Kidney (tissue), 22 donors: ENCODE measurements at places on chromosomes 2 and 18.
A peak's percentile ranks its signal among the peaks of the same experiment; 100 is the strongest.

DNA sequence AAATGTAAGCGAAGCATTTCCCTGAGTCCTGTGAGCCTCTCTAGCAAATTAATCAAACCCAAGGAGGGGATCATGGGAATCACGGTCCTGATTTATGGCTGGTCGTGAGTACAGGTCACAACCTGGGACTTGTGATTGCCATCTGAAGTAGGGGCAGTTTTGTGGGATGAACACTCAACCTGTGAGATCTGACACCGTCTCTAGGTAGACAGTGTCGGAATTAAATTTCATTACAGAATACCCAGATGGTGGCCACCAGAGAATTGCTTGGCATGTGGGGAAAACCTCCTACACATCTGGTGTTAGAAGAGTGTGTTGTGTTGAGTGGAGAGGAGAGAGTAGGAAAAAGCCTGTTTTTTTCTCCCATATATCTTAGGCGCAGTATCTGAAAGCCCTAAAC is 12.5 kb downstream of the CAPN14 start:
- no peak for DNase-seq

- DNase-seq, result peak; percentile 47
Measured at GRCh38 chr2:232432598-232433184, 23.3 kb upstream of the ALPI start.

DNA sequence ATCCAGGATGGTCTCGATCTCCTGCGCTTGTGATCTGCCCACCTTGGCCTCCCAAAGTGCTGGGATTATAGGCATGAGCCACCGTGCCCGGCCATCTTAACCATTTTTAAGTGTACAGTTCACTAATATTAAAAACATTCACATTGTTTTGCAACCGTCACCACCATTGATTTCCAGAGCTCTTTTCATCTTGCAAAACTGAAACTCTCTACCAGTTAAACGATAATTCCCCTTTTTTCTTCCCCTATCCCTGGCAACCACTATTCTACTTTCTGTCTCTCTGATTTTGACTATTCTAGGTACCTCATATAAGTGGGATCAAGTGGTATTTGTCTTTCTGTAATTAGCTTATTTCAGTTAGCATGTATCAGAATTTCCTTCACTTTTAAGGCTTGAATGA is 16.8 kb upstream of the NEUROD1 start:
- no peak for DNase-seq

GRCh38 chr2:240447331-240447730 is 11.9 kb downstream of the GPC1 start:
- no peak for DNase-seq

DNA sequence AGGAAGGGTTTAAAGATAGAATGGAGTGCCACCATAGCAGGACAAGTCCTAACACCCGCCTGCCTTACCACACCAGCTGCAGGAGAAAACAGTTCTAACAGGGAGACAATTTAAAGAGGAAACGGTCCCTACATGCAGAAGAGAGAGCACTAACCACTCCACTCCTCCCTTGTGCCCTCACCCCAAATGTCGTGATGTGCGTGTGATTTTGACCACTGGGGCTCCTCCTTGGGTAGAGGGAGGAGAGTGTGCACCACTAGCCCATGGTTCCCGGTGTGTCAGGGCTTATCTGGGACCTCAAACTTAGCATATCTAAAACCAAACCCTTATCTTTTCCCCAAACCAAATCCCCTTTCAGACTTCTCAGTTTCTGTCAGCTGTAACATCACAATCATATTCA is 105.5 kb upstream of the CCDC68 start:
- no peak for DNase-seq

GRCh38 chr2:6394276-6394675 is 471.4 kb downstream of the CMPK2 start:
- no peak for DNase-seq

DNA sequence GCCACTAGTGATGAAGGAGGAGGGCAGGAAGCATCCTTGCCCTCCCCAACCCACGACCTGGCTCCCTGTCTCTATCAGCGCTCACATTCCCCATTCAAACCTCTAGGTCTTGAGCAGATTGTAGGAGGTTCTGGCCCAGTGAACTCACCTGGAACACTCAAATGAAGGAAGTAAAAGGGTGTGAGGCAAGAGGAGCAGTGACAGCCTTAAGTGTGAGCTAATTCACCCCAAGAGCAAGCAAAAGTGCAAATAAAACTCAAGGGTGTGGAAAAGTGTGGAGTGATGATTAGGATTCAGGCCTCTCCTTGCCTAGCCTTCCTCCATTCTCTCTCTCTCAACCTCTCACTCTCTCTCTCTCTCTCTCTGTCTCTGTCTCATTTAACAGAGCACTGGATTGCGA is 41.0 kb downstream of the CYBRD1 start:
- DNase-seq, result no peak

GRCh38 chr2:235598026-235598425 is 104.2 kb downstream of the AGAP1 start:
- DNase-seq, result no peak

DNA sequence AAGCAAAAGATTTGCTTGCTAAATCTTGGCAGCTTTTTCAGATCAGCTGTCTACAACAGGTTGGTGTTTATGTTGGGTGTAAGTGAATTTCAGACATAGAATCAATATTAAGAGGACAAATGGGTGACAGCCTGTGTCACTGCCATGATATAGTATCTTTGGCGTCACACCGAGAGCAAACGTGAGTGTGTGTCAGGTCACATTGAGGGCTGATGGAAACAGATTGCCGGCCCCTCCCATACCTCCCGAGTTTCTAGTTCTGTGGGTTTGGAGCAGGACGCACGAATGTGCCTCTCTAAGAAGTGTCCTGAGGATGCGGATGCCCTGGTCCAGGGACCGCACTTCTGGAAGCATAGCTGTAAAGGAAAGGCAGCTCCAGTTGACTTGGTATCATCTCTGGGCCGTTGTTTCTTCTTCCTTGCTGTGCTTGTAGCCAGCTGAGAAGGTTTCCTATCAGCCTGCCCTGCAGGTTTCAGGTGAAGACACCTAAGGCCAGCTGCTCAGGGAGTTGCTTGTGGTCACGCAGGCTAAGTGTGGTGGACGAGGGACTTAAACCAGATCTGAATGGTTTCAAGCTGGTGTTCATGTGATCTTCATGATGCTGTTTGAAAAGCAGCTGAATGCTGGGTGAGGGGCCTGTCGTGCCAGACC is 6.4 kb downstream of the AGAP1 start:
- no peak for DNase-seq

- DNase-seq, result no peak
Measured at GRCh38 chr2:68352651-68353391, 12.3 kb upstream of the PLEK start.

DNA sequence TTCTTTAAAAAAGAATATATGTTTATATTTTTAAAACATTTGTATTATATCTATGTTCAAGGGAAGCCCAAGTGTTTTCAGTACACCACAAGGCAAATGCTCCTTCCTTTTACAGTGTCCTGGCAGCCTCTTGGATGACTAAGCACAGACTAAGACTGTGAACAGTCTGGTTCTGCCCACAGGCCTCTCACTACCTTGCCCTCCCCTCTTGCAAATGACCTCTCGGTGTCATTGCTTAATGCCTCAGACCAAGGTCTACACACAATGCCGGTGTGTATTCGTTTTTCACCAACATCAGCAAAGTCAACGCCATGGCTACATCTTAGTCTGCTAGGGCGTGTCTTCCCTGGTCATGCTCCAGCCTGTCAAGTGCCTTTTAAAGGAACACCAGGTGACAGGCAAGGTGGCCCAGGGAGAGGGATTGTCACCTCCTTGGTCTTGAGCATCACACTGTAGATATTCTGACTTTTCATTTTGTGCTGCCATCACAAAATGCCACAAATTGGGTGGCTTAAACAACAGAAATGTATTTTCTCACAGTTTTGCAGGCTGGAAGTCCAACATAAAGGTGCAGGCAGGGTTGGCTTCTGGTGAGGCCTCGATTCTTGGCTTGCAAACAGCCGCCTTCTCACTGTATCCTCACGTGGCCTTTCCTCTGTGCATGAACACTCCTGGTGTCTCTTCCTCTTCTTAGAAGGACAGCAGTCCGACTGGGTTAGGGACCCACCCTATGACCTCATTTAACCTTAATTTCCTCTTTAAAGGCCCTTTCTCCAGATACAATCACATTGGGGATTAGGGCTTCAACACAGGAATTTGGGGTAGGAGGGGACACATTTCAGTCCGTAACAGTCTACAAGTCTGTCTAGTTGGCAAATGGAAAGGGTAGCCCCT is 266.5 kb downstream of the KLHL29 start:
- no peak for DNase-seq

- no peak for DNase-seq
Measured at GRCh38 chr2:71941726-71942525, 205.7 kb downstream of the CYP26B1 start.

- peak; percentile 64 for DNase-seq
Measured at GRCh38 chr2:26652361-26653041, 11.3 kb upstream of the CIB4 start.

DNA sequence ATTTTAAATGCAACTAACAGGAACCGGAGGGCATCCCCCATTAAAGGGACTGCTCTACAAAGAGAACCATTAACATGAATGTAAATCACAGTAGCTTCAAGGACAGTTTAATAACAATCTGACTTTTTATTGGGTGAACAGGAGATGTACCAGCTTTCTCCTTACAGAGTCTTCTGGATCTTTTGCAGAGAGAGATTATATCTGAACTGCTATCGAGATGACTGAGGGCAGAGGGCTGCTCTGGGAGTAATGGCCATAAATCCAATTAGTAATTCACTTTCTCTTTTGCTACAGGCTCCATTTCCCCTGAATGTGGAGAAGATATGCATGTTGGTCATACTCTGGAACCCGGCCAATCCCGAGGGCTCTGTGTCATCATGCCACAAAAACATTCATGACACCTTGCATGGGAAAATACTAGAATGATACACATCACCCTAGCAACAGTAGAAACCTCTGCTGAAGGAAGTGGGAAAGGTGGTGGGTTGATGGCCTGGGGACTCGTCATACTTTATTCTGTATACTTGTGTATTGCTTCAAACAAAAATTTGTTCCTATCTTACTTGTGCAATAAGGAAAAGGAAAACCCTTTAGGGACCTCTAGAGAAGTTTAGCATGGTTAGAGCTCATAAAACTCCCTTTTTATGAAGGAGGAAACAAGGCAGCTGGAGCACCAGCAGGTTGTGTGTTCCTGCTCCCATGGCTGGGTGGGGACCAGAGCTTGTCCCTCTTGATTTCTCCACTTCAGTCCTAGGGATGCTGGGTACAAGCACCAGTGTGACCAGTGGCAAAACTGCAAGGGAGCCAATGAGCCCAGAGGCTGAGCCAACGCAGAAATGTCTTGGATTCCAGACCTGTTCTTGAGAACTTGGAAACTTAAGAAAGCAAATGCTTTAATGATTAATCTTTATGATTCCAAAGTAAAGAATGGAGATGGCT is 26.0 kb downstream of the CTAGE1 start:
- DNase-seq, result peak; percentile 76

- no peak for DNase-seq
Measured at GRCh38 chr2:128474036-128474955, 155.6 kb upstream of the HS6ST1 start.

GRCh38 chr2:30408961-30409387 is 38.1 kb upstream of the LCLAT1 start:
- peak; percentile 37 for DNase-seq

GRCh38 chr2:227804975-227805374 is 8.7 kb upstream of the CCL20 start:
- no peak for DNase-seq

DNA sequence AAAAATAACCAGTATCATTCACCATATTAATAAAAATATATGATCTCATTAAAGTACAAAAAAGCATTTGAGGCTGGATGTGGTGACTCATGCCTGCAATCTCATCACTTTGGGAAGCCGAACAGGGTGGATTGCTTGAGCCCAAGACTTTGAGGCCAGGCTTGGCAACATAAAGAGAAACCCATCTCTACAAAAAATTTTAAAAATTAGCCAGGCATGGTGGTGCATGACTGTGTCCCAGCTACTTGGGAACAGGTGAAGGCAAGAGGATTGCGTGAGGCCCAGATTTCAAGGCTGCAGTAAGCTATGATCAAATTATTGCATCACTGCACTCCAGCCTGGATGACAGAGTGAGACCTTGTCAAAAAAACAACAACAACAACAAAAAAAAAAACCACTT is 75.9 kb downstream of the RAD51AP2 start:
- no peak for DNase-seq

DNA sequence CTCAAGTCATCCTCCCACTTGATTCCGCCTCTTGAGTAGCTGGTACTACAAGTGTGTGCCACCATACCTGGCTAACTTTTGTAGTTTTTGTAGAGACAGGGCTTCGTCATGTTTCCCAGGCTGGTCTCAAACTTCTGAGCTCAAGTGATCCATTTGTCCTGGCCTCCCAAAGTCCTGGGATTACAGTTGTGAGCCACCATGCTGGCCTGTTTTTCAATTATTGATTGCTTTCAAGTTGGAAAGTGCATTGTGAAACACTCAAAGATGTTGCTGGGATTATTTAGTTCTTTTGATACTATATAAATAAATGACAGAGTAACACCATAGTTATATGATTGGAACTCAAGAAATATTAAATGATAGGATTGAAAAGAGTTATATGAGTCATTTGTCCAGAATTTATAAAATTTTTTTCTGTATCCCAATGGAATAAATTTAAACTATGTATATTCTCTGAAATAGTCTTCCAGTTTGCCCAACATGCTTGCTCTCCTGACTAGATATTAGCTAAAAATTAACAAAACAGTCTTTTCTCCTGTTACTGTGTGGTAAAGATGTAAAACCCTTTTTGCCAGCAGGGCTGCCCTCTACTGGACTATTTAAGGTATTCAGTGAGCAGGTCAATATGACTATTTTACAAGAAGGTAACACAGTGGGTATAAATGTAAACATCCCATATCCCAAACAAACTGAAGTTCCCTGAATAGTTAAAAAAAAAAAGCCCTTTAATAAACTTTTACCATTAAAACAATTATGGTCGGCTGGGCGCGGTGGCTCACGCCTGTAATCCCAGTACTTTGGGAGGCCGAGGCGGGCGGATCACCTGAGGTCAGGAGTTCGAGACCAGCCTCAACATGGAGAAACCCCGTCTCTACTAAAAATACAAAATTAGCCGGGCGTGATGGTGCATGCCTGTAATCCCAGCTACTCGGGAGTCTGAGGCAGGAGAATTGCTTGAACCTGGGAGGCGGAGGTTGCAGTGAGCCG is 42.7 kb downstream of the ACSL3 start:
- DNase-seq, result peak; percentile 78

DNA sequence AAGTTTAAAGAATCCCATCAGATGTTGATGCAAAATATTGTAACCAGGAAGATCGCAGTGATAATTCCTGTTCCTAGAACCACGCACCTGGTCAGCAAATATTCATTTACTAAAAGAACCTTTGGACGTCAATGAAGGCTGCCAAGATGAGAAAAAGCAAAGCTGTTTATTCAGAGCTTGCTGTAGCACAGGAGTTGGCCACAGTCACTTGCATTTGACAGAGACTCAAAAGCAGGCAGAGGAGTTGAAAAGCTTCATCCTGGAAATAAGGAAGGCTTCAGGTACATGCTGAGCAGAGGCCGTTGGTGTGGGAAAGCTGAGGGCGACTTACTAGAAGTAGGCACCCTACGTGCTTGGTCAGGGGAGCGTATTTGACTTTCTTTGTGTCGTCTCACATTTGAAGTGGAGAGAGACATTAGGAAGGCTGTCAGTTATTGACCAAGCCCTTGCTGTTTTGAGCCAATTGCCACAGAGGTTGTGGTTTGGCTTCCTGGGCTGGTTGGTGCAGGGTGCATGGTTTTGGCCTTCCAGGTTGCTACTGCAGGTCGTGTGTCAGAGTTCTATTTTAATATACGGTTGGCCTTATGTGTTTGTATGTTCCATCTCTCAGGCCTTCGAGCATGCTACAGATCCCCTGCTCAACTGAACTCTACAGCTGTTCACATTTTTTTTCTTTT is 289.6 kb downstream of the METTL4 start:
- no peak for DNase-seq

- DNase-seq, result no peak
Measured at GRCh38 chr2:121831841-121832240, 76.4 kb downstream of the TSN start.
